ENCODE measurements at places on chromosomes 11 and 22.

- DNase-seq: no peak
Measured at GRCh38 chr11:62251698-62252097, 9.7 kb downstream of the SCGB1D2 start.

- DNase-seq: no peak
Measured at GRCh38 chr11:92440701-92441442, 216.3 kb downstream of the FAT3 start.

- DNase-seq: no peak
Measured at GRCh38 chr11:14446701-14447169, 52.9 kb downstream of the COPB1 start.

DNA sequence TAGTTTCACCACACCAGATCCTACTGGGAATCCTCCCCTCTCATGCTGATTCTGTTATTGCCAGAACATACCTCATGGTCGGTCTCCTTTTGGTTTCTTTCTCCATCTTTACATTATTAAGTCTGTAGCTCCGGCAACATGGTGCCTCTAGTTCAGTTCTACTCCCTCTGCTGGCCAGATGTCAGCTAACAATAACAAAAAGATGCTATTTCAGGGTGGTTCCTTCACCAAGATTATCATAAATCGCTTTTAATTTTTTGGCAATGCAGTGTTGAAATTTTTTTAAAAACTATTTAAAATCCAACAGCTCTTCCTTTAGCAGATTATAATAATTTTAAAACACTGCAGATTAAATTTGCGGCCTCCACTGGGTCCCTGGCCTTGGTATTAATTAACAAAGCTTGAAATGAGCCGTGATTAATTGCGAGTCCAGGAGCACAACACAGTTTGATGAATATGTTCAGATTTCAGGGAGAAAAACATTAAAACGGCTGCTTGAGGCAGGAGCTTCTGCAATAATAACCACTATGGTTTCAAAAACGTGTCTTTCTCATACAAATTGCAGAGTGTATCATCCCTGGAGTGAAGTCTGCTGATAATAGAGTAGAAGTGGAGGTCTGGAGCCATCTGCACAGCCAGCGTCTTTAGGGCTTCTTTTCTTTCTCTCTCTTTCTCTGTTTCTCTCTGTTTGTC, 492.9 kb upstream of the KIRREL3 start:
- no peak for DNase-seq

DNA sequence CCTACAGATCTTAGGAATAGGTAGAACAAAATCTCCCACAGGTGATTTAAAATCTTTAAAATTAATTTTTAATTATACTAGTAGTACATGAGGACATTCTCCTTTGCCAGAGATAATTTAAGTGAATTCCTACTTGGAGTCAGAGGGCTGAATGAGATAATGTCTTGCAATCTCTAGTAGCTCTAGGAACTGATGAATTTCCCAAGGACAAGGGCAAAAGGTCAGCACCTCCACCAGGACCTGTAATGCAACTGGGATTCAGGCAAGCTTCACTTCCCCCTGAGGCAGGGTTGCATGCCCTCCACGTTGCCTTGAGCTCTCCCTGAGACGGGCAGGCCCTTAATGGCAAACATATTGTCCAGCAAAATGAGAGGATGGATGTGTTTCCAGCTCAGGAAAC, 330.3 kb upstream of the PITPNB start:
- DNase-seq: no peak

GRCh38 chr11:77092382-77092781, 10.3 kb upstream of the OMP start:
- no peak for DNase-seq

DNA sequence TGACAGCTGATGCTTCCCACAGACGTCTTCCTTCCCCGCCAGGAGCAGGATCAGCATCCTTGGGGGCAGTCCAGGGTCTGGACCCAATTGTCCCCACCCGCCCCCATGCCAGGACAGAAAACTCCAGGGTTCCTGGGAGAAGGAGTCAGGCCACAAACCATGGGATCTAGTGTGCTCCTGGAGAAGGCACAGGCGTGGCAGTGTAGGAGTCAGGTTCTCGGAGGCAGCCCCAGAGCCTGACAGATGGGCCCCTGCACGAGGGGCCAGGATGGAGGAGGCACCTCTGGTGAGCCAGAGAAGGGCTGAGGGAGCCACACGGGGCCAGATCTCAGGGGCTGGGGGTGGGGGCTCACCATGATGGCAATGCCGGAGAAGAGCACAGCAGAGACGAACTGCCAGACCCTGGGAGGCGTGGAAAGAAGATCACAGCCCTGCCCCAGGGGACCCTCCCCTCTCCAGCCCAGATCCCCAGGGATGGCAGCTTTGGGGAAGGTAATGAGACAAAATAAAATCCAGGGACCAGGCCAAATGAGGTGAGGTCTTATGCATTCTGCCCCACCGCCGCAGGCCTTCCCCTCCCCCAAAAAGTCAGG, 13.6 kb downstream of the TP53I11 start:
- no peak for DNase-seq

DNA sequence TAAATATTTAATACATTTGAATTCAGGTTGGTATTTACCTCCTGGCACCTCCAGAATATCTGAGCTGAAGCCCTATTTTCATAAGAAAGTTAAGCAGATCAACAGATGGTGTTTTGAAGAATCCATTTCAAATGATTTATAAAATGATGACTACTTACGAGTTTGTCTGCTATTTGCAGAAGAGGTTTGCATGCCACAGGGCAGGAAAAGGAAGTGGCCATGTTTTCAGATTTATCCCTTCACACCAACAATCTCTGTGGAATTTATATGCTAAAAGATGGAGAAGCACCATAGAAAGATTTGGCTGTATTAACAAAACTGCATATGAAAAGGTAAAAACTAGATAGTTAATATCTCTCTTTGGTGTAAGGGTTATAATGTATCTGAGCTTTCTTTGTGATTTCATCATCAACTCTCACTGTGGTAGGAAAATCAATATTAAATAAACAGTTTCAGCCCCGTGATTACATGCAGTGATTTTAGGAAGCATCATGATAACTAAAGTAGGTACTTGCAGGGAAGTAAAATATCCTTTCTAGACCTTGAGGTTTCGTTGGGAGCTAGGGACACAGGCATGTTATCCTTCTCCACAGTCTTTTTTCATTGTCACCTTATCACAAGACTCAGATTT, 2.6 kb downstream of the BMAL1 start:
- DNase-seq: no peak

GRCh38 chr11:7927635-7928034, 3.4 kb downstream of the OR10A6 start:
- DNase-seq: no peak
